NCI-H2081 treated with DMSO at 0.1 percent for 48 hours (cell line): ENCODE measurements at places on chromosomes 5 and 9.

DNA sequence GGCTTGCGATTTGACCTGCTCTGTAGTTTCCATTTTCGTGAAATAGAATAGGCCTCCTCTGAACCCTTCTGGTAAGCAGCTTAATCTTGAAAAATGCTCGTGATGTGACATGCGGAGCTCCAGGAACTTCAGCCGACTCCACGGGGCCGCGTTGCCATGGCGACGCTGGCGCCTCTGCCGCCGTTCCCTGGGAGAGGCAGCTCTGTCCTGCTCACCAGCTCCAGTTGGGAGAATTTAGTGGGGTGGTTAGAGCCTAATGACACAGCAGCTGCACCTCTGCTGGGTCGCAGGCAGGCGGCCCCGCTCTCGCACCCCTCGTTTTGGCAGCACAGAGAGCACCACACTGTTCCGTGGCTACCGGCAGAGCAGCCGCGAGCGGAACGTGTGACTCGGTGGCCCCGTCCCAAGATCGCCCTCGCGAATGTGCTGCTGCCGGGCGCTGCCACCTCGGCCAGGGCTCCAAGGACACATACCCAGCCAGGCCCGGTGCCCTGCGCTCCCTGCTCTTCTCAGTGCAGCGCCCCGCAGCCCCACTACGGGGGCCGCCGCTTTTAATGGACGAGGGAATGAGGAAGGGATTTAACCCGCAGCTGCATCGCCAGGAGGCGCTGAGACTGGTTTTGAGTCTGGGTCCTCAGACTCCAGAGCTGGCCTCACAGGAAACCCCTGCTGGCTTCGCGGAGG is 131.2 kb upstream of the LMX1B start:
- no peak for DNase-seq

DNA sequence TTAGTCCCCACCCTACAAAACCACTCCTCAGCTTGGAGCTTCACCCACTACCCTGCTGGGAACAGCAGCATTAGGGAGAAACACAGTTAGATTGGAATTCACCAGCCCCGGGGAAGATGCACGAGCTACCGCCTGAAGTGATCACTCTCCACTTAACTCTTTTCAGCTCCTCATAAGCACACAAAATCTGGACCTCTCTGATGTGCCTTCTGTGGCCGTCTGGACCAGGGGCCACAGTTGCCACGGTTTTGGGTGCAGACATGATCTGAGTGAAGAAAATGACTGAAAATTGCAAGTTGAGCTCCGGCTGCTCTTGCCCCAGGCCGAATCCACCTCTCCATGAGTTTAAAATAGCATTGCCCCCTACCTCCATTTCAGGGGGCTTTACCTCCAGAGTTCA is 95.2 kb downstream of the TENT4A start:
- no peak for DNase-seq

GRCh38 chr9:129627556-129628440 is 1.8 kb downstream of the NTMT1 start:
- DNase-seq = no peak

DNA sequence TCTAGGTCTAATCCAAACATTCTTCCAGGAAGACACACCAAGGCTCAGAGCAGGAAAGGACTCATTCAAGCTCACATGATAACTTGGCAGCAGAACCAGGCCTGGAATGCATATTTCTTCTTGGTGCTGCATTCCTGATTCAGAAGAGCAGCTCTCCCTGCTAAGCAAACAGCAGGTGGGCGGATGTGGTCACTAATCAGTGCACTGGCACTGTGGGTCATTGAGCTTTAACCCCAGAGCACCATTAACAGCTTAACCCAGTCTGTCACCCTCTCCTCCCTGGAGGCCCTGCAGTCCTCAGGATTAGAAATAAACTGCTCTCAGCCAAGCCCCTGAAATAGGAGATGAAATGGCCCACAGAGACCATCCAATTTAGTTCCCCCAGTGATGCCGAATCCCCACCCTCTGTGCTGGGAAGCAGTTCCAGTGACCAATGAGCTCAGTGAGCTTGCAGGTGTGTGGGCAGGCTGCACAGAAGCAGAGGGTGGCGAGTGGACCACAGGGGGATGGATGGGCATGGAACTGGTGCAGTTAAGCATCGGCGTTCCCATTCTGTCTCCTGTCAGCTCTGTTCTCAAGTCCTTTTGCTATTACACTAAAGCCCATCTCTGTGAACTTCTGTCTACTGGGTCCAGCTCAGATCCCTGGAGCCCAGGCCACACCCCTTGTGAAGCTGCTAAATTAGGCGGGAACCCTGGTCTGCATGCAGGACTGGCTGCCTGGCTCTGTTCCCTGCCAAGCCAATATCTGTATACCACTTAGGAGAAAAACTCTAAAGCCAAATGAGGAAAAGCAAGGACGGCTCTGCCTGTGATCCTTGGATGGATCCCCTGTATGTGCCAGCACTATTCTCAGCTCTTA is 16.6 kb upstream of the MEGF9 start:
- DNase-seq = no peak

DNA sequence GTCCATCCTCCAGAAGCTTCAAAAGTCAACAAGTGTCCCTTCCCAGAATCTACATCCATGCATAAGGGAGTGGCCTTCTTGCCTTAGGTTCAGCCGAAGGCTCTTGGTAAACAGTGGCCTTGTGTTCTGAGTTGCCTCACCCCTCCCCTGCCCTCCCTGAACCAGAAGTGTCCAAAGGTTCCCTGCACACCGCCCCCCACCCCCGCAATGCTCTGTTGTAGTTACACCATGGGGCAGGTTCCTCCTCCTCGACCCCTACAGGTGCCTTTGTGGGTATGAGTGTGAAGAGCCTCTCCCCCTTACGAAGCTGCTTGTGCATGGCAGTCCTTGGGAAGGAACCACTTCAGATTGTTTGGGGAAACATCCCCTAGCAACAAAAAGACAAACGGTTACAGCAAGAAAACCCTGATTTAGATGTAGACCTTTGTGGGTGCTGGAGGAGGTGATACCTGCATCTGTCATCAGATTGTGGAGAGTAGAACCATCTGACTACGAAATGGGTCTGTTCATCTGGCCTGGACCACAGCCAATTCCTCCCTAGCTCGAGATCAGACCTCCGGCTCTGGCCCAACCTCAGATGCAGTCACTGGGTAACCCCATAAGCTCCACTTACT is 7.1 kb downstream of the SPACA9 start:
- DNase-seq = no peak

- no peak for DNase-seq
Observed at GRCh38 chr9:14212697-14213420, 101.1 kb downstream of the NFIB start.

DNA sequence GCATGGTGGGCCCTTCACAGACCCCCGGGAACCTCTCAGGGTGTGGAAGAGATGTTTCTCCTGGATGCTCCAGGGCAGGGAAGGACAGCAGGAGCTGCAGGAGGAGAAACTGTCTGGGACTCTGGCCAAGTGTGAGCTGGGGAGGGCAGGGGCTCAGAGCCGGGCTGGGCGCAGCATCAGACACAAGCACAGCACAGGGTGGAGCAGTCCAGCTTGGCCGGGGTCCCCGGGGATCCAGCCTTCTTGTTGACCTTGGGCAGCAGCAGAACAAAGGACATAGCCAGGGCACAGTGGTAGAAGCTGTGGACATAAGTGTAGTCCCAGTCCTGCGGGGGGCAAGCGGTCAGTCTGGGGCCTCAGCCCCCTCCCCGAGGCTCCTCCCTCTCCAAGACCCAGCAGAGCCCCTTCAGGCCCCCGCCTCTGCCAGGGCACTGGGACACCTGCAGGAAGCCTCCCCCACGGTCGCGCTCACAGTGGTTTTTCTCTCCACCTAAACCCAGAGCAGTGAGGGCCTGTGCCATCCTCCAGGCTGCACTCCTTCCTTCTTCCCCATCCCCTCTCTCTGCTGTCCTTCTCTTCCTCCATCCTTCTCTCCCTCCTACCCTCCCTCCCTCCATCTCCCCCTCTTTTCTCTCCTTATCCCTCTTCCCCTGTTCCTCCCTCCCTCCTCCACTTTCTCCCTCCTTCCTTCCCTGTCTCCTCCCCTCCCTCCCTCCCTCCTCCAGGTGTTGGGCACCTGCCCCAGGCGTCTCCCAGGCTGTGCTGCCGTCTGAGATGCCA is 10.1 kb downstream of the MYMK start:
- peak; percentile 44 for DNase-seq
